ENCODE measurements at places on chromosomes 13 and 19.

DNA sequence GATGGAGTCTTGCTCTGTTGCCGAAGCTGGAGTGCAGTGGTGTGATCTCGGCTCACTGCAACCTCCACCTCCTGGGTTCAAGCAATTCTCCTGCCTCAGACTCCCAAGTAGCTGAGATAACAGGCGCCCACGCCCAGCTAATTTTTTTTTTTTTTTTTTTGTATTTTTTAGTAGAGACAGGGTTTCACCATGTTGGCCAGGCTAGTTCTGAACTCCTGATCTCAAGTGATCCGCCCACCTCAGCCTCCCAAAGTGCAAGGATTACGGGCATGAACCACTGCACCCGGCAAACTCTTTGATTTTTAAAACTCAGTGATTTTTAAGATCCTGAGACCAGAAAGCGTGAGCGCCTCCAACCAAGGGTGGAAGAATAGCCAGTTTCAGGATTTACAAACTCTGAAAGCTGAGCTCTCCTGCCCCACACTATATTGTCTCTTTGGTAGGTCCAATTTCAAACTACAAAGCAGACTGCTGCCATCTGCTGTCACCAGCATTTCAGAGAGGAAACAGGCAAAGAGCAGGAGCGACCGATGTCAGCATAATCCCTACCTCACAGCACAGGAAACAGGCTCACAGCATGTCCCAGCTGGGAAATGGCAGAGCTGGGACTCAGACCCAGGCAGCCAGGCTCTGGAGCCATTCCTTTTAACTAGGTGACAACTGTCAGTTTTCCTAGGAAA lies 9.2 kb downstream of the NOSIP start:
- DNase-seq: no peak

- no peak for DNase-seq
Observed at GRCh38 chr19:48364598-48365348, 606 bp downstream of the SYNGR4 start.

DNA sequence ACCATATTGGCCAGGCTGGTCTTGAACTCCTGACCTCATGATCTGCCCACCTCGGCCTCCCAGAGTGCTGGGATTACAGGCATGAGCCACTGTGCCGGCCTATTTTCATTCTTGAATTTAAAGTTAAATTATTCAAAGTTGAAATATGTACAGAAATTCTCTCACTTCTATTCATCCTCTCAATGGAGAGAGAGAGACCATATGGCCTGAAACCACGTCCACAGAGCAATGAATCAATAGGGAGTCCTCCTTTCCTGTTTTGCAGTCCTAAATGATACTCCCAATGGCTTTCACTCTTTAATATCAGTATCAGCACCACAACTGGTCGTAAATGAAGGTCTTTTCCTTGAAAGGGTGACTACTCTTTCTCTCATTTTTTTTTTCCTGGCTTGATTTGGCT lies 30.5 kb upstream of the KCTD4 start:
- no peak for DNase-seq

- no peak for DNase-seq
Observed at GRCh38 chr13:95805921-95806320, 129.0 kb downstream of the DNAJC3 start.

- DNase-seq: no peak
Observed at GRCh38 chr19:2056837-2057192, 5.8 kb upstream of the MKNK2 start.
